CD4-positive, alpha-beta T cell treated with Interleukin-2 at 100 ng/mL for 4 hours (primary cell): ENCODE measurements at places on chromosomes 12 and 14.

DNA sequence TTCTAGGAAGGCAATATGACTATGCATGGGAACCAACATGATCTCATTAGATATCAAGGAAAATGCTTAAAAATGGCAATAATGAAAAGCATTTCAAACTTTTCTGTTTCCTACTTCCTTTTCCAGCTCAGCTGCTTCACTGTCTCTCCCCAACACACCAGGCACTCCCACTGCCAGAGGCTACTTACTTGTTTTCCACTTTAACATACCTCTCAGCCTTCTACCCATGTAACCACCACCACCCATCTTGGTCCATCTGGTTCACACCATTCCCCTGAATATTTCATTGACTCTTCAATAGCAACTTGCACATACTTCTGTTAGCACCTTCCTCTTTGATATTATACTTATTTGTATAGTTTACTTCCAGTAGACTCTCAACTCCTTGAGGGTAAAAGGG is 168.3 kb upstream of the NPAS3 start:
- DNase-seq, result no peak

GRCh38 chr14:99055816-99056215 is 216.2 kb downstream of the BCL11B start:
- peak; percentile 60 for DNase-seq

DNA sequence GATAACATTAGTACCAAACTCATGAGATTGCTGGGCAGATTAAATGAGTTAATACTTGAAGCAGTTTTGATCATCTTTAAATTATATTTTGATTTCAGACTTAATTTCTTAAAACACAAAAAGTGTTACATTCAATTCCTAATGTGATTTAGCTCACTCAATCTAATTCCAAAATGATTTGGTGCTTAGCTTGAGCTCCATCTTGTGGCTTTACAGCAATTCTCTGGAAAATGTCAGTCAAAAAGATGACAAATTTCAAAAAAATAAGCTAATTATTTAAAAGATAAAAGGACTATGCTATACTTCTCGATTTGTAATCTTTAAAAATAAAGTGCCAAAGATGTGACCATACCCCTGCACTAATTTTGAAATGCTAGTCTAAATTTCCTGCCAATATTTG is 10.1 kb downstream of the LLPH start:
- DNase-seq, result no peak

DNA sequence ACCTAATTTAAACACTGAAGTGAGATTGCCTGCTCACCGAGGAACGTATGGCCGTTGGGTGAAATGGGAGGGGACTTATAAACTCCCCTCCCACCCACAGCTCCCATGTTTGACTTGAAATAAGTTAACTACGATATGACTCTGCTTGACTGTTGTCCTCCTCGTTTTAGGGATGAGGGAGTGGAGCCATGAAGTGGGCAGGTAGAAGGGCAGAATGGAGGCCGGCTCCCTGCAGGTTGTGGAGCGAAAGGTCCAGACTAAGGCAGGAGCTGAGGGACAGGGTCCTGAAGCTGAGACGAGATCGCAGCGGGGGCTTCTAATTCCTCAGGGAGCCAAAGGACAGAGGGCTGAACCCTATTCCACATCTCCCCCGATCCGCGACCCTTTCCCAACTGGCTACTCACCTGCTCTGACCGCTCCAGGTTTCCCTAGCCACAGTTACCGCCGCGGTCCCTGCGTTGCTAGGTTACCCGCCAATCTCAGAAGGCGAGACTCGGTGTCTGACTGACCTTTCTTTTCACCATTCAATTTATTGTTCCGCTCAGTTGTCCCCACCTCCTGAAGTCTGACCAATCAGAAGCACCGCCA is 577 bp upstream of the TPCN1 start:
- no peak for DNase-seq

GRCh38 chr14:97543816-97544215 is 746.6 kb downstream of the VRK1 start:
- no peak for DNase-seq

GRCh38 chr12:122029620-122030423 is 8.1 kb downstream of the BCL7A start:
- DNase-seq, result no peak

DNA sequence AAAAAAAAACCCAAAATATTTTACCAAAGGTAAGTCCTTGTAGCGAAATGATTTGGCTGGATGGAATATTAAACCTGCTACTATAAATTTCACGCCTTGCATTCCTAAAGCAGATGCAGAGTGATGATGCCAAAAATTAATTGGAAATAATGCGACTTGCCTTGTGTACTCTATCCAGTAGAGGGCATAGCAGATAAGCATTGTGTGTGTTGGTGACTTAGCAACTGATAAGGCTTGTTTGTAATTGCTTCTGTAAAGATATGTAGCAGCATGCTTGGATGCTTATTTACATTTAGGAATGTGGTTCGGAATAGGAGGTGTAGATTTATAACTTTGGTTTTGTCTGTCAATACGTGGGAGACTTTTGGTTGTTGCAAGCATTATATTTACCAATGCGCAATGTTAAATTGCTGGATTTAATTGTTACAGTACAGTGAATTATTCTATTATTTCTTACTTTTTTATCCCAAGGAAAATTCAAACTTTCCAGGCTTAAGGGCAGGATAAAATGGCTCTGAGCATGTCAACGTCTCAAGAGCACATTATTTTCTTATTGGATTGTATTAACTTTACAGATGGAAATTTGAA is 80.5 kb downstream of the TMEM260 start:
- no peak for DNase-seq

GRCh38 chr12:11758087-11758486 is 108.6 kb downstream of the ETV6 start:
- DNase-seq, result no peak

DNA sequence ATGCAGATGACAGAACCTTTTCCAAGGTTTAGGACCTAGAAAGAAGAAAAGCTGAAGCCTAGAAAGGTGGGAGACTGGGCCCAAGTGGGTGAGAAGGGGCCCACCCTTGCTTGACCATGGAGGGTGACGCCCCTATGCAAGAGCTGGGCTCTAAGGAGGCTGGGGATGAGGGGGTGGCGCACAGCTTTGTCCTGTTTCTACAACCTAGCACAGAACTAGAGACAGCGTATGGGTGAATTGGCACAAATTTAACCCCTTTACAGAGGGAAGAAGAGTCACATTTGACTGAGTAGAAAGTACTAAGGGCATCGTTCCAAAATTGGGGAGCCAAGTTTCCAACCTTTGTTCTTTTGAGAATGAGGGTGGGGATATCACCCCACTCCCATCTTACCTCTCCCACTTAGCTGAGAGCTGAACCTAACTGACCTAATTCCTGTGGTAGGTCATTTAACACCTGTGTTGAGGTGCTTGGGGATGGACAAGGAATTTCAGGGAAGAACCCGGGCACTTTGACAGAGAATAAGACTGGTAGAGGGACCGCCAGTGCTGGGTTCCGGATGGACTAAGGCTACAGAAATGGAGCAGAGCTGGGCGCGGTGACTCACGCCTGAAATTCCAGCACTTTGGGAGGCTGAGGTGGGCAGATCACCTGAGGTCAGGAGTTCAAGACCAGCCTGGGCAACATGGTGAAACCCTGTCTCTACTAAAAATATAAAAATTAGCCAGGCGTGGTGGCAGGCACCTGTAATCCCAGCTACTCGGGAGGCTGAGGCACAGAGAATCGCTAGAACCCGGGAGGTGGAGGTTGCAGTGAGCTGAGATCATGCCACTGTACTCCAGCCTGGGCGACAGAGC is 5.2 kb downstream of the NFKBIA start:
- DNase-seq, result no peak

GRCh38 chr12:51083126-51083833 is at the start of gene CSRNP2:
Gene CSRNP2, minus strand, starts transcription at chr12:51083596. Its CDS starts 7,035 bp downstream, at chr12:51076561.
- peak; percentile 96 for DNase-seq

DNA sequence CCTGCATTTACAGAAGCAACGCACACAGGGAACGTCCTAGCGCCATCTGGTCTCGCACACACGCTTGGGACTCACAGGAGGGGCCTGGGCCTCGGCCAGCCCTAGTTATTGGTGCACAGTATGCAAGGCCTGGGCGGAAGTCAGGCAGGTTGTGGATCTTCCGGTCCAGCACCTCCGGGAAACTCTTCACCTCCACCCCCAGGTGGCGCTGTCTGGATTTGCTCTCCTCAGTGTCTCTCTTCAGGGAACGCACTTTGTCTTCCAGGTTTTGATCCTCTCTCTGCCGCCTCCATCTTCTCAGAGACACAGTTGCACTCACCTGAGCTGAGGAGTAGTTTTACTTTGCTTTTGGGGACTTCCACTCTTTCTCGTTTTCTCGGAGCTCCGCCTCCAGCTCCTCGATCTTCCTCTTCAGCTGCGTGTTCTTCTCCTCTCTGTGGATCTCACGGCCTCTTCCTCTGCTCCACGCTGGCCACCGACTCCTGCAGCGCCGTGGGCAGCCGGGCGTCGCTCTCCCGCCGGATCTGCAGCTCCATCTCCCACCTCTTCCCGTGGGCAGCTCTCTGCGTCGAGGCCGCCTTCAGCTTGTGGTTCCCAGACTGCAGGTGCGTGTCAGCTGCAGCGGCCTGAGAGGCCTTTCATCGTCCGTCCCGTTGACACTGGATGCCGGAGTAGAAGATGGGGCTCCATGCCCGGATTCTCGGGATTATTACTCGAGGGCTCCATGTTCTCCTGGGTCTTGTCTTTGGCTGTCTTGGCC is 933.8 kb downstream of the TMEM121 start:
- DNase-seq, result peak; percentile 62

GRCh38 chr14:102929241-102930137 is 7.0 kb downstream of the AMN start:
- no peak for DNase-seq
